Pons (tissue), 1 donor: ENCODE measurements at places on chromosomes 11 and 22.
A peak's percentile ranks its signal among the peaks of the same experiment; 100 is the strongest.

DNA sequence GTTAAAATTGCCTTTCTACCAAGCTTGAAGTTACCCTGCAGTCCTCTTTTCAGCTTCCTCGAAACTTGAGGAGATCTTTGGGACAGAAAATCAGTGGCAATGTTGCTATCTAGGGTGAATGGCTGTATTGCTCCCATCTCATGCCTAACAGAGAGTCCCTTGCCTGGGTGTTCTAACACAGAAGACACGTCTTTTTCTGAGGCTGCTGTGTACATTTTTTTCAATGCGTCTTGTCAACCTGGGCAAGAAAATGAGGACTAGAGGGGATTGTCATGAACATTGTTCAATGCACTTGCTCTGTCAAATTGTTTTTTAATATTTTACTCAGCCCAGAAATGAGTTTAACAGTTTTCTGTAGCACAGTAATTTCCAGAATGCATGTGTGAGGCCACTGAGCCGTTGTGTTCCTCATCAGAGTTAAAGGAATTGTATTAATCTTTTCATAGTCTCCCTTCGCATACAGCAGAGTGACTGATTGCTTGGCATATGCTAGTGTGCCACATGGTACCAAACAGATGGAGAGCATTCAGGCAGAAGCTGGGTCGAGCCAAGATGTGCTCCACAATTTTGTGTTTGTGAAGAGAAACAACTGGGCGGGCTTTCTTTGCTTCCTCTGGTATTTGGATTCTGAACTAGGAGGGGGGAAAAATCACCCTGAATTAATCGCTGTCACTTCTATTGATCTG is 86.0 kb downstream of the CASP12 start:
- peak; percentile 37 for DNase-seq

DNA sequence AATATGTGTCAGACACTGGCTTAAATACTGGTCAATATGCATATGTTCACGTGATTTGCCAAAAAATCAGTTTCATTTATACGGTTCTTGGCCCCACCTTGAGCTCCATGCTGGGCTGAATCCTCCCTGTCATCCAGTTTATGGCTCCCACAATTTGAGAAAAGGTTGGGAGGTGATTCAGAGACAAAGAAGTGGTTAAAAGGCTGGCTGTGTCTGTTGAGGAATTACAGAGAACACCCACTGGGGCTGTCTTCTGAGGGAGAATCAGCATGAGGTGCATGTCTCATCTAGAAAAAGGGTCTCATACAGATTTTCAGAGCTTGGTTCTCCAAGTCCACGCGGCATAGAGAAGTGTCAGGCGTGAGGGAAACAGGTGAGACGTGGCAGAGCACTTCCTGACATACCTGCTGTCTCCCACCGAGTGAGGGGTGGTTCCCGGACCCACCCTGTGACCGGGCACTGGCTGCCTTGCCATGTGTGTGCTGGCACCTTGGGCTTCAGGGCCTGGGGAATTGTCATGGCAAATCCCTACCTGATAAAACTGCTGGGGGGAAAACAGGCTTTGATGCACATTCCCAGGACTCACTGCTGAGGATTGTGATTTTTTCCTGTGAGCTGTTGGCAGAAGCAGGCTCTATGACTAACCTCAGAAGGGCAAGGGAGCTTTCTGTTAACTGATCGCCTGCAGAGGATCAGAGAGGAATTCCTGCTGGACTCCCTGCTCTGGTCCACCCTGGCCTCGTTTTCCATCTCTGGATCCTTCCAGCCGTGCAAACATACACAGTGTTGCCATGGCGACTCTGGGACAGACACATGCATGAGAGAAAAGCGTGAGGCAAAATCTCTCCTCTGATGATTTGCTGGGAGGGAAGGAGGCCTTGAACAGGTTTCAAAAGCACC is 223.6 kb downstream of the ADAMTS15 start:
- DNase-seq: no peak

DNA sequence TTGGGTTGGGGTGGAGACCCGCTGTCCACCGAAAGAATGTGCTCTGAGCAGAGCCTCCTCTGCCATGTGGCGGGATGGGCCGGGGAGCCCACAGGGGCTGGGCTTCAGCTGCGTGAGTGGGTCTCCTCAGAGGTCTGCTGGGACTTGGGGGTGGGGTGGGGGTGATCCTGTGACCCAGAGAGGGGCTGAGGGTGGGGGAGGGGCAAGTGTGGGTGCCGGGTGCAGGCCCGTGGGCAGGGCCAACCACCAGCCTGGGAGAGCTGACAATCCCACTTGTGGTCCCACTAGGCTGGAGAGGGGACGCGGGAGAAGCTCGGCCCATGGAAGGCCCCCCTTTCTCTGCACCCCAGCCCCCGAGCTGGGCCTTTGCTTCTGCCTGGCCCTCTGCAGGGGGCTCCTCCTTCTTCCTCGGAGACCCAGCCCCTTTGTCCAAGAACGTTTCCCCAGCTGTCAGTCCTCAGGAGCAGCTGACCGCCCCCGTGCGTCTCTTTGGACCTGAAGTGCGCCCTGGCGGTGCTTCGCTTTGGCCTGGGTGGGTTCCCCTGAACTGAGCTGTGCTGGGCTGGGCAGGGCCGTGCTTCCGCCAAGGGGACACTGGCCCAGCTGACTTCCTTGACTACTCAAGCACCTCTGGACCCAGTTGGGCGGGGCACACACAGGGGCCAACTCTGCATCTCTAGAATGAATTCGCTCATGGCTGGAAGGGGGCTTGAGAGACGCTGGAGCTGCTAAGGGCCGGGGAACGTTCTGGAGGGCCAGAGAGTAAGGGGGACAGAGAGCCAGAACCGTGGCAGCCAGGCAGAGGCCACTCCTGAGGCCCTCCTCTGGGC is 30.2 kb downstream of the OSBPL5 start:
- DNase-seq: no peak

DNA sequence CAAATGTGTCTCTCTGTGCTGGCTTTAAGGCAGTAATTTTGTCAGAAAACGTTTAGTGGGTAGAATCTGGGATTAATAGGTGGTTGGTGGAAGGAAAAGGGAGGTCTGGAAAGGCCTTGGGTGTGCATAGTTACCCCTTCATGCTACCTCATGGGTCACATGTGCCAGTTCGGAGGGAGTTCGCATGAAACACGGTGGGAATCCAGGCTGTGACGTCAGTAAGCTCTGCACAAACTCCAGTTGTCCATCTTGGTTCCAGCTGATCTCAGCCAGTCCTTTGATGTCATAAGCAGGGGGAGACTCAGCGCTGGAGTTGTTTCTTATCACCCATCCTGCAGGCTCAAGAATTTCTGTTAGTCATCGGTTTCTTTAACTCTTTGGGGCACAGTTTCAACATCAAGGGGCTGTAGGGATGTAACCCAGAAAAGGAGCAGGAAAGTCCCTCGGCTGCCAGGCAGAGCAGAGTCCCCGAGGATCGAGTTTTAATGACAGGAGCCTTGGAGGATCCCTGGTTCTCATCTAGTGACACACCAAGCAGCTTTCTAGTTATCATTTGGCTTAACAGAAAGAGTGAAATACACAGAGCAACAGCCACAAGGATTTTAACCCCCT is 28.9 kb downstream of the MOV10L1 start:
- DNase-seq: no peak

DNA sequence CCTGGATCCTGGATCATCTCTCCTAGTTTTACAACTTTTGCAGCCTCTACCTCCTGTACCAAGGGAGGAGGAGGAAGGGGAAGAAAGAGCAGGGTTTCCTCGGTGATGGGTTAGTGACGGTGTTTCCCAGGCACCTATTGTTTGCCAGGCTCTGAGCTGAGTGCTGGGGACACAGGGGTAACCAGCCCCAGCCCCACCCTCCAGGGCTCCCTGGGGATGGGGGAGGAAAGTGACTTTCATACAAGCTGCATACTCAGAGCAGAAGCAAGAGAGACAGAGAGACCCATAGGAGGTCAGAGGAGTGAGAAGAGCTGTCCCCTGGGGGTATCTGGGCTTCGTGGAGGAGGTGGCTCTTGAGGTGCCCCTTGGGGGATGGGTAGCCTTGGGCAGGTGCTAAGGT is 89.4 kb upstream of the THY1 start:
- no peak for DNase-seq

DNA sequence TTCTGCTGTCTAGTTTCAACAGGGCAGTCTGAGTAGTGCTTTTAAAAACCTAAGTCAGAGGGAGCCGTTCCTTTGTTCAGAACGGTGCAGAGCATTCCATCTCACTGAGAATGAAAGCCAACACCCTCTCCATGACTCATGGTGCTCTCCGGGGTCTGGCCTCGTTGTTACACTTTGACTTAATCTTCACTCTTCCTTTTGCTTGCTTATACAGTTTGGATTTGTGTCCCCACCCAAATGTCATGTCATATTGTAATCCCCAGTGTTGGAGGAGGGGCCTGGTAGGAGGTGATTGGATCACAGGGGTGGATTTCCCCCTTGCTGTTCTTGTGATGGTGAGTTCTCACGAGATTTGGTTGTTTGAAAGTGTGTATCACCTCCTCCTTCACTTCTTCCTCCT is 292.2 kb downstream of the ST3GAL4 start:
- DNase-seq: no peak

DNA sequence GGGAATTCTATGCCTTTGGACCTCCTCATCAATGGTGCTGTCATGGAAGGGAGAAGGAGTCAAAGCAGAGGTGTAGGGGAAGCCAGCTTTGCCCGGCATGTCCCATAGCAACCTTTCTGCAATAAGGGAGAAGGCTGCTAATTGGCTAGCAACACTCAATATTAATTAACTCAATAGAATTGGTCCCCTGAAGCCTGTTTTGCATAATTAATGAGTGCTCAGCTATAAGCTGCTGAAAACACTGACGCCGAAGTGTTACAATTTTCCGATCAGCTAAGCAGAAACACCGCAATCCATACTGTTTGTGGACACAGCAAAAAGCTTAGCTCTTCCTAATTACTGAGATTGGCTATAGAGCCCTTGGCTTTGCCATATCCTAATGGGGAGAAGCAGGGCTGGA is 245.0 kb downstream of the CSNK2A3 start:
- no peak for DNase-seq

DNA sequence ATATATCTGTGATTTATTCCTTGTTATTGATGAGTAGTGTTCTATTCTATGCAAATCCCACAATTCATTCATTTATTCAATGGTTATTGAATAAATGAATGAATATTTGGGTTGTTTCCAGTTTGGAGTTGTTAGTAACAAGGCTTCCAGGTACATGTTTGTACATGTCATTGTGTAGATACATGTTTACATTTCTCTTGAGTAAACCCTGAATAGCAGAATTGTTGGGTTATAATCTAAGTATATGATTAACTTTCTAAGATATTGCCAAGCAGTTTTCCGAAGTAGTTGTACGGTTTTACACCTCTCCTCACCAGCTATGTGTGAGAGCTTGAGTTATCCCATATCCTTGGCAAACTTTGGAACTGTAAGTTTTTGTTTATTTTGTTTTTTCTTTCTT is 18.5 kb upstream of the OR8G1 start:
- DNase-seq: no peak
